ENCODE measurements at places on chromosomes 4 and X.

GRCh38 chrX:149021159-149021558 is 483.9 kb downstream of the IDS start:
- H3K4me1 ChIP-seq: no peaks in the 10 kb centered on the region
- no peaks in the 10 kb centered on the region for H3K27me3 ChIP-seq
- no peak overlapping the region for H3K4me3 ChIP-seq

DNA sequence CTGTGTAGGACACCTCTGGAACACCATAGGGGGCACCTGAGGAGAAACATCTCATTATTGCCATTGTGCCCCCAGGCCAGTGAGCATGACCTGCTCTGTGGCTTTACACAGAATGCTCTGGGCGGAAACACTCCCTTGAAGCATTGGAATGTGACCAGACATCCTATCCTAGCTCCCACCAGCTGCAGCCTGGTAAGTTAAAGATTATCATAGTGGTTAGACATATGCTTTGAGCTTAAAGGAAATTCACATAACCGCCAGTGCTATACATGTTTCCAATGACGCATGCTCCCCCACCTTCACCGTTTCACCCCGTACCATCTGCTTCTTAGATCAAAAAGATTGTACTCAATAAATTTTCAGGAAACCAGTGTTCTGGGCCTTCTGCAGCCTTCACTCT is 217.7 kb upstream of the CENPE start:
- no peak for DNase-seq
- H3K4me1 ChIP-seq: no peaks in the 10 kb centered on the region
- H3K36me3 ChIP-seq: no peaks in the 10 kb centered on the region
- no peak overlapping the region for H3K4me3 ChIP-seq
- no peaks in the 10 kb centered on the region for H3K27me3 ChIP-seq

GRCh38 chrX:11665168-11666111 is at the start of gene ARHGAP6:
TSS of gene ARHGAP6 (minus strand) at chrX:11665920. CDS start at chrX:11664828, 1,092 bp downstream.
- H3K36me3 ChIP-seq: no peaks in the 10 kb centered on the region
- H3K4me1 ChIP-seq: no peaks in the 10 kb centered on the region
- peak within 1 kb of the TSS; percentile 81 for H3K27ac ChIP-seq
- DNase-seq: peak; percentile 68
- H3K4me3 ChIP-seq: peak within 1 kb of the TSS; percentile 50
- no peaks in the 10 kb centered on the region for H3K27me3 ChIP-seq

- no peaks in the 10 kb centered on the region for H3K4me1 ChIP-seq
- peak; percentile 66 for DNase-seq
- H3K36me3 ChIP-seq: no peaks in the 10 kb centered on the region
- H3K4me3 ChIP-seq: no peak overlapping the region
- peak overlapping the region; percentile 72 for H3K27ac ChIP-seq
- H3K27me3 ChIP-seq: no peaks in the 10 kb centered on the region
Observed at GRCh38 chr4:139656614-139657486, 8.8 kb upstream of the MGST2 start.

DNA sequence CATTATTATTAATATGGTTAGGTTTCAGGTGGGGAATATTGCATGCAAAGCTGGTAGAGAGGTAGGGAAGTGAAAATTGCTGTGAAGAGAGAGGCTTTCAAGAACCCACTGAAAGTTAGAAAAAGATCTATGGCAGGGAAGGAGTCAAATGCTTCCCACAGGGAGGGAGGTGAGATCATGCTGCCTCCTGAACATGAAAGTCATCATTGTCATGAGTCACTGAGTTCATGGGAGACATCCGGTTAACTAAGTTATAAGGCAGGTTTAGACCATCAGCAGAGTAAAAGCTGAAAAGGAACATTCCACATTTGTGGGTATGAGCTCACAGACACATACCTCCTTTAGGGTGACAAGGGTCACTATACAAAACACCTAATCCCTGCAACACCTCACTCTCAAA is 16.2 kb downstream of the GATB start:
- H3K36me3 ChIP-seq: no peaks in the 10 kb centered on the region
- peak overlapping the region; percentile 70 for H3K27ac ChIP-seq
- DNase-seq: no peak
- H3K4me1 ChIP-seq: no peaks in the 10 kb centered on the region
- H3K4me3 ChIP-seq: no peak overlapping the region

GRCh38 chrX:47143894-47144625 is 442 bp downstream of the NDUFB11 start:
- no peak for DNase-seq
- H3K4me1 ChIP-seq: no peaks in the 10 kb centered on the region
- peak overlapping the region; percentile 69 for H3K4me3 ChIP-seq
- peak overlapping the region; percentile 95 for H3K27ac ChIP-seq

GRCh38 chr4:184400891-184401290 is 73.5 kb downstream of the IRF2 start:
- no peaks in the 10 kb centered on the region for H3K4me1 ChIP-seq
- no peak for DNase-seq
- H3K4me3 ChIP-seq: no peak overlapping the region
- H3K27ac ChIP-seq: no peak overlapping the region

- H3K4me3 ChIP-seq: no peak overlapping the region
- H3K4me1 ChIP-seq: no peaks in the 10 kb centered on the region
- no peak for DNase-seq
- no peaks in the 10 kb centered on the region for H3K36me3 ChIP-seq
Observed at GRCh38 chrX:71563921-71564320, 14.3 kb upstream of the GCNA start.

DNA sequence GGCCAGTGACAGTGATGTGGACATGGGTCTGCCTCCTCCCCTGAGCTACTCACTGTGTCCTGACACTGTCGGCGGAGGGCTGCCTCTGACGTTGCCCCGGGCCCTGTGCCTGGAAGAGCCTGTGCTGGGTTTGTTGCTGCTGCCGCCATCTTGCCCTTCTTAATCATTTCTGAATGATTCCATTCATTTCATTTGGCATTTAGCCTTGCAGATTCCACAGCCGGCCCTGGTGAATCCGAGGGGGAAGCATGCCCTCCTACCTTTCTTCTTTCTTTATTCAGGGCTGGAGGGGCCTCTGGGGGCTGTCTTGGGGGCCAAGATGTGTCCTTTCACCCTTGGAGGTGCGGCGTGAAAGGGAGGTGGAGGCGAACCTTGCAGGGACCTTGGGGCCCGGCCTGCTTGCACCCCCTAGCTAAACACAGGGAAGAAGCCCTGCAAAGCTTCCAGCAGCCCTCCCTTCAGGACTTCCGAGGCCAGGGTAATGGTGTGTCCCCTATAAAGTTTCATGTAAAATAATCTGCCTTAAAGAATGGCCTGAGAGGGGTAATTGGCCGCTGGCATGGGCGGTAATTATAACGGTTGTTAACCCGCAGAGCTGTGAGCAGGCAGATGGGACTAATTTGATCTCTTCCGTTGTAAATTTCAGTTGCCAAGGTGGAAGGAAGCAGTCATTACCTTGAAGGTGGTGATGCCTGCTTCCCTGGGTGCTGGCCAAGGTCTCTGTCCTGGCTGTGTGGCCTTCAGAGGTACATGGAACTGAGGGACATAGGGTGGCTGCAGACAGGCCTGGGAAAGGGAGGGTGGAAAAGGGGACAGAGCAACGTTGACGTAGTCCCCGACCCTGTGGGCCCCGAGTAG is 92.3 kb downstream of the PSAPL1 start:
- H3K4me1 ChIP-seq: no peaks in the 10 kb centered on the region
- H3K36me3 ChIP-seq: no peaks in the 10 kb centered on the region
- no peak overlapping the region for H3K4me3 ChIP-seq
- no peak overlapping the region for H3K27ac ChIP-seq
- H3K27me3 ChIP-seq: no peaks in the 10 kb centered on the region

DNA sequence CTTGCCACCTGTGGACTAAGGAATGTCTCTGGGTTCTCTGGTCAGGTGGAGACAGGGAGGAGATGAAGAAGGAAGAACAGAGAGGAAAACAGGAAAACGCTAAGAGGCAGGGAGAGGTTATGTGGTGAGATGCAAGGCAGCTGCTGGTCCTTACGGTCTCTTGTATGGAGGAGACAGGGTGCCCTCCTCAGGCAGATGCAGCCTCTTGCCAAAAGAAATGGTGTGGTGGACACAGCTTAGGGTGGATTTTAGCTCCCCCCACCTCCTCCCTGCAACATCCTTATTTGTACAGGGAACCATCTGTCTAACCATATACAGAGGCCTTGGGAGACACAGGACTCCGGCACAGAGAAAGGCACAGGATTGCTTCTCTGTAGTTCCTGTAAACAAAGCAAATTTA is 9.7 kb downstream of the OCIAD2 start:
- no peaks in the 10 kb centered on the region for H3K36me3 ChIP-seq
- H3K27ac ChIP-seq: no peak overlapping the region
- H3K4me1 ChIP-seq: no peaks in the 10 kb centered on the region
- no peak overlapping the region for H3K4me3 ChIP-seq
- DNase-seq: no peak

- H3K4me1 ChIP-seq: no peaks in the 10 kb centered on the region
- H3K36me3 ChIP-seq: no peaks in the 10 kb centered on the region
- H3K4me3 ChIP-seq: no peak overlapping the region
- no peak overlapping the region for H3K27ac ChIP-seq
- no peaks in the 10 kb centered on the region for H3K27me3 ChIP-seq
- no peak for DNase-seq
Observed at GRCh38 chr4:171629737-171630136, 183.5 kb upstream of the GALNTL6 start.

GRCh38 chr4:7389101-7389701 is 45.5 kb downstream of the PSAPL1 start:
- H3K27ac ChIP-seq: no peak overlapping the region
- no peak for DNase-seq
- no peak overlapping the region for H3K4me3 ChIP-seq
- H3K36me3 ChIP-seq: no peaks in the 10 kb centered on the region
- H3K4me1 ChIP-seq: no peaks in the 10 kb centered on the region
- no peaks in the 10 kb centered on the region for H3K27me3 ChIP-seq

GRCh38 chr4:42515156-42515884 is 118.0 kb downstream of the SHISA3 start:
- H3K27me3 ChIP-seq: no peaks in the 10 kb centered on the region
- H3K4me1 ChIP-seq: no peaks in the 10 kb centered on the region
- no peaks in the 10 kb centered on the region for H3K36me3 ChIP-seq
- no peak for DNase-seq

GRCh38 chr4:85474818-85475630 is at the start of gene ARHGAP24:
TSS of gene ARHGAP24 (plus strand) at chr4:85475150.
- H3K27ac ChIP-seq: peak within 1 kb of the TSS; percentile 77
- H3K27me3 ChIP-seq: no peaks in the 10 kb centered on the region
- DNase-seq: peak; percentile 77
- no peaks in the 10 kb centered on the region for H3K4me1 ChIP-seq
- no peaks in the 10 kb centered on the region for H3K36me3 ChIP-seq

DNA sequence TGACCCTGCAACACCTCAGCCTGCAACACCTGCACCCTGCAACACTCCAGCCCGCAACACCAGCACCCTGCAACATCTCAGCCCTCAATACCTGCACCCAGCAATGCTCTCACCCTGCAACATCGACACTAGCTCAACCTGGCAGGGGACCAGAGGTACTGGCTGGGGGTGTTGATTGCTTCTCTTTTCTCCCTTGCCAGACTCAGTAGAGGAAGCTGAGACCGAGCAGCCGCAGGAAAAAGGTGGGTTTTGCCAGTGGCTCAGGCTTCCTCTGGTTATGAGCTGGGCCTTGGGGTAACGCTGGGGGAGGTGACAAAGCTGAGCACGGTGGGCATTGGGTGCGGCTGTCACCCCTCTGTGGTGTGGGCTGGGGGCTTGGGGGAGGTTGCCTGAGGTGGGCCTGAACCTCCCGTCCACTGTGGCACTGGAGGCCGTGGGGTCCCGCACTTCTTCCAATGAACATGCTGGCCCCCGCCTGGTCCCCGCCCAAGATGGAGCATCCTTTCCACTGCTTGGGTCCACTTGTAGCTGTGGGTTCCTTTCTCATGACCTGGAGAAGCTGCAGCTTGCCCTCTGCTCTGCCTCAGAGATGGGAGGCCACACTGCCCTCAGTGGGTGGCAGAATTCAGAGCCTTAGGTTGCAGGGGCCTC is 26.0 kb downstream of the SH3TC1 start:
- no peaks in the 10 kb centered on the region for H3K4me1 ChIP-seq
- H3K4me3 ChIP-seq: no peak overlapping the region
- H3K36me3 ChIP-seq: no peaks in the 10 kb centered on the region
- DNase-seq: no peak

DNA sequence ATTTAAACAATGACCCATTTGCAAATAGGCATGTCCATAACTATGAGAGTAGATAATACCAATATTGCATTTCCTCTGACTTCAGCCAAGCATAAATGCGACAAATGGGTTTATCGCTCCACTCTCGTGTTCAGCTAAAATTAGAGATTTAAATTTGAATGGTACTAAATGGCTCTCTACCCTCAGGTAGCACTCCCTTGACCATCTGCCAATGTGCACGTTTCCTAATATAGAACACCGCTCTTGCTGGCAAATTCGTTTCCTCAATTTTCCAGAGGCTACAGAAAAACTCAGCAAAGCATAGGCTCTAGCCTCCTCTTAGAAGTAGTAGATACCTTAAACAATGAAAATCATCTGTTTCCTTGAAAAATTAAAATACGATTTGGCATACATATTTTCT is 251.6 kb downstream of the ADGRA3 start:
- no peaks in the 10 kb centered on the region for H3K27me3 ChIP-seq
- H3K36me3 ChIP-seq: no peaks in the 10 kb centered on the region
- no peaks in the 10 kb centered on the region for H3K4me1 ChIP-seq

GRCh38 chrX:13188731-13189309 is 131.0 kb downstream of the ATXN3L start:
- H3K27me3 ChIP-seq: no peaks in the 10 kb centered on the region
- no peaks in the 10 kb centered on the region for H3K4me1 ChIP-seq
- no peak overlapping the region for H3K4me3 ChIP-seq
- peak; percentile 34 for DNase-seq
- no peaks in the 10 kb centered on the region for H3K36me3 ChIP-seq
- peak overlapping the region; percentile 10 for H3K27ac ChIP-seq

DNA sequence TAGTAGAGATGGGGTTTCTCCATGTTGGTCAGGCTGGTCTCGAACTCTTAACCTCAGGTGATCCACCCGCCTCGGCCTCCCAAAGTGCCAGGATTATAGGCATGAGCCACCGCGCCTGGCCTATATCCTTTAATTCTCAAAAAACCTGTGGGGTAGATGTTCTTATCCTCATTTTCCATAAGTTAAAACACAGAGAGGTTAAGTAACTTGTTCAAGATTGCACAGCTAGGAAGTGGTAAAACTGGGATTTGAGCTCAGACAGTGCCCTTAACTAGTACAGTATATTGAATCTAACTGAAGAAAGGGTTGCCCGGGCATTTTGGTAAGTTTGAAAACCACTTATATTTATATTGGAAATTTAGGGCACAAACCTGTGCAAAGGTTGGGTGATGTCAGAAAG is 116.0 kb downstream of the GLUD2 start:
- H3K4me3 ChIP-seq: no peak overlapping the region
- H3K4me1 ChIP-seq: no peaks in the 10 kb centered on the region
- no peak for DNase-seq
- H3K27ac ChIP-seq: no peak overlapping the region
- H3K27me3 ChIP-seq: peaks cover 5% of the 10 kb centered on the region

DNA sequence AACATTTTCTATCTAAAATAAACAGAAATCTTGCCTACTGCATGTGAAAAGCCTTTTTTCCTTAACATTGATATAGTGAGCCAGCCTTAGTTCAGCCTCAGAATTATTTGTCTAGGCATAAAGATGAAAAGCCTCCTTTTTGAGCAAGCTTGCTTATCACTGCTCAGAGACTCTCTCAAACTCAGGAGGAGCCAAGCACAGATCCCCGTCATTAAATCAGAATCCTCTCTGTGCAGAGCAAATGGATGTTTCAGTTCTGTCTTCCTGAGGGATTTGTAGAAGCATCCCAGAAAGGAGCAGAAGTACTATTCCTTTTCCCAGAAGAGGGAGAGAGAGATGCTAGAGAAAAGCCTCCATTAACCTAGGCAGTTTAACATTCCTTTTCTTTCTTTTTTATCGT is 186.9 kb upstream of the LNX1 start:
- H3K27ac ChIP-seq: peak overlapping the region; percentile 21
- no peaks in the 10 kb centered on the region for H3K27me3 ChIP-seq
